Activated naive CD8-positive, alpha-beta T cell treated with anti-CD3 and anti-CD28 coated beads for 36 hours (primary cell): ENCODE measurements at places on chromosomes 13 and 19. TPM values are rescaled to one million over a fixed set of nuclear protein-coding genes. Genes with fewer than 3 reads are reported as not detected.
A peak's percentile ranks its signal among the peaks of the same experiment; 100 is the strongest.

CEBPG gene
- total RNA-seq: 30.9 TPM

ADPRHL1 gene
- total RNA-seq: 0.56 TPM

TNFSF11 gene
- total RNA-seq: 6.4 TPM

ZNF541 gene
- 0.22 TPM for total RNA-seq

KATNAL1 gene
- total RNA-seq: 6.9 TPM

ZNF66 gene
- total RNA-seq: 7.9 TPM

TMEM86B gene
- 7.9 TPM for total RNA-seq

CLDN10 gene
- not detected for total RNA-seq

FAM83E gene
- 4.4 TPM for total RNA-seq

DNA sequence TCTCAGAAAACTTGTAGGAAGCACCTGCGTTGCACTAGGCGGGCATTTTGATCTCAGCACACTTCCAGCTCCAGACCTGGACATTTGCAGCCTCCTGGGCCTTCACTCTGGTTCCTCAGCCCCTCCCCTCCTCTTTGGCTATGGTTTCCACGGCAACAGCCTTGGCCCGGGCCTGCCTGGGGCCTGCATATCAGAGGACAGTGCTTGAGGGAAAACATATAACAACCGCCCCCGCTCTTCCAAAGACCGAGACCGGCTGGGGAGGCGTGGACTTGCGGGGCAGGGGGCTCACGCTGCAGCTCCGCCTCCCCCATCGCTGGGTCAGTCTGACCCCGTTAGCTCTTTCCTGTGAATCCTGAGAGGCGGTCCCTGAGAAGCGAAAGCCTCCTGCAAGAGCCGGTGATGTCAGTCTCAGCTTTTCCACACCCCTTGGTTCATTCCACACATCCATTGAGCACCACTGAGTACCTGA, 125.7 kb upstream of the PEG3 start:
- H3K27ac ChIP-seq: no peak overlapping the region
- no peak for DNase-seq
- peaks cover 2% of the 10 kb centered on the region for H3K36me3 ChIP-seq
- peaks cover 8% of the 10 kb centered on the region for H3K27me3 ChIP-seq
- H3K4me1 ChIP-seq: no peaks in the 10 kb centered on the region

GRCh38 chr13:89061821-89062220, 1390.7 kb downstream of the SLITRK5 start:
- H3K27me3 ChIP-seq: no peaks in the 10 kb centered on the region
- DNase-seq: no peak
- H3K4me1 ChIP-seq: no peaks in the 10 kb centered on the region
- H3K27ac ChIP-seq: no peak overlapping the region
- H3K36me3 ChIP-seq: no peaks in the 10 kb centered on the region
- no peak overlapping the region for H3K4me3 ChIP-seq

DNA sequence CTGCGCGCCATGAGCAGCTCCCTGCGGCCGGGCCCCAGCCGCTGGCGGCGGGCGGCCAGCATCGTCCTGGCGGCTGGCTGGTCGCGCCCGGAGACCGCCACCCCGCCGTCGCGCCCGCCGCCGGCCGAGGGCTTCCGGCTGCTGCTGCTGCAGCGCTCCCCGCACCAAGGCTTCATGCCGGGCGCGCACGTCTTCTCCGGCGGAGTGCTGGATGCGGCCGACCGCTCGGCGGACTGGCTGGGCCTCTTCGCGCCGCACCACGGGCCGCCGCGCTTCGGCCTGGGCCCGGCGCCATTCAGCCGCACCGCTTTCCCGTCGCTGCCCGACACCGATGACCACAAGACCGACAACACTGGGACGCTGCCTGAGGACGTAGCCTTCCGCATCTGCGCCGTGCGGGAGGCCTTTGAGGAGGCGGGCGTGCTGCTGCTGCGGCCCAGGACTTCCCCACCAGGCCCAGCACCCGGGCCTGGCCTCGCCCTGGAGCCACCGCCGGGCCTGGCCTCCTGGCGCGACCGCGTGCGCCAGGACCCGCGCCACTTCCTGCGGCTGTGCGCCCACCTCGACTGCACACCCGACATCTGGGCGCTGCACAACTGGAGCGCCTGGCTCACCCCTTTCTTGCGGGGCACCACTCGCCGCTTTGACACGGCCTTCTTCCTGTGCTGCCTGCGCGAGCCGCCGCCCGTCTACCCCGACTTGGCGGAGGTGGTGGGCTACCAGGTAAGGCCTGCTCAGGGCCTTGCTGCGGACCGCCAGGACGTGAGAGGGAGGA, 518 bp downstream of the NUDT19 start:
- DNase-seq: peak; percentile 67
- H3K36me3 ChIP-seq: peaks cover 55% of the 10 kb centered on the region
- H3K4me3 ChIP-seq: peak overlapping the region; percentile 84

- H3K4me3 ChIP-seq: no peak overlapping the region
- peaks cover 30% of the 10 kb centered on the region for H3K36me3 ChIP-seq
- no peak for DNase-seq
- peaks cover 14% of the 10 kb centered on the region for H3K4me1 ChIP-seq
Observed at GRCh38 chr19:34436716-34437115, 8.5 kb downstream of the UBA2 start.

DNA sequence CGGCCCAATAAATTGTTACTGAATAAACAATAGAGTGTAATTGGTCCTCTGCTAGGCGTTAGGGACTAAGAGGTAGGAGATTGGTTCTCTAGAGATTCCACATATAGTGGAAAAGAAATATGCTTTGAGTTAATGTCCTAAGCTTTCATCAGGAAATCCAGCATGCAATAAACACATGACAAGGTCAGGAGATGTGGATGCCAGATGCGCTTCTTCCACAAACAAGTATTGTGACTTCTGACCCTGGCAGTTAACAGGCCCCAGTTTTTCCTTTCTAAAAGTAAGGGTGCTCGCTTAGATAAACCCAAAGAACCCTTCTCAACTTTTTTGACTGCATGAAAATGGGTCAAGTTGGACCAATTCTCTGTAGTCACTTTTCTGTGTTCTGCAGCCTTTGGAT, 146.5 kb upstream of the SOX21 start:
- peaks cover 3% of the 10 kb centered on the region for H3K27me3 ChIP-seq
- no peak overlapping the region for H3K4me3 ChIP-seq
- H3K27ac ChIP-seq: no peak overlapping the region

- H3K4me1 ChIP-seq: peaks cover 21% of the 10 kb centered on the region
- no peak for DNase-seq
- H3K36me3 ChIP-seq: no peaks in the 10 kb centered on the region
- peaks cover 14% of the 10 kb centered on the region for H3K27me3 ChIP-seq
- no peak overlapping the region for H3K27ac ChIP-seq
- no peak overlapping the region for H3K4me3 ChIP-seq
Observed at GRCh38 chr13:30442926-30443325, 20.6 kb downstream of the UBE2L5 start.

GRCh38 chr19:44455100-44455499, 6.8 kb upstream of the ZNF229 start:
- no peak for DNase-seq
- peaks cover 4% of the 10 kb centered on the region for H3K27me3 ChIP-seq
- H3K4me1 ChIP-seq: no peaks in the 10 kb centered on the region
- H3K27ac ChIP-seq: no peak overlapping the region
- peaks cover 28% of the 10 kb centered on the region for H3K36me3 ChIP-seq

DNA sequence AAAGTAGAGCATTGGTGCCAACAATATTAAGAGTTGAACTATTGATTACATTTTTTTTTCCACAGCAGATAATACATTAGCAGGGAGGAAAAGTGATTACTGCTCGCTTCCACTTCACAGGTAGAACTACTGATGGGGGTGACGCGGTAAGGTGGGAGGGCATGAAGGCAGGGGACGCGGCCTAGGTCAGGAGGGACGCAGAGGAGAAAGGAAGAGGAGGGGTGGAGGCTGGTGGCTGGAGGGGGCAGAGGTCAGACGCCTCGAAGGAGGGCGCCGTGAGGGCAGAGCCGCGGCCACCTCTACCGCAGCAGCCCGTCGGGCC, 287 bp upstream of the B3GLCT start:
- no peaks in the 10 kb centered on the region for H3K36me3 ChIP-seq
- peaks cover 24% of the 10 kb centered on the region for H3K4me1 ChIP-seq
- peak overlapping the region; percentile 87 for H3K27ac ChIP-seq
- DNase-seq: no peak

DNA sequence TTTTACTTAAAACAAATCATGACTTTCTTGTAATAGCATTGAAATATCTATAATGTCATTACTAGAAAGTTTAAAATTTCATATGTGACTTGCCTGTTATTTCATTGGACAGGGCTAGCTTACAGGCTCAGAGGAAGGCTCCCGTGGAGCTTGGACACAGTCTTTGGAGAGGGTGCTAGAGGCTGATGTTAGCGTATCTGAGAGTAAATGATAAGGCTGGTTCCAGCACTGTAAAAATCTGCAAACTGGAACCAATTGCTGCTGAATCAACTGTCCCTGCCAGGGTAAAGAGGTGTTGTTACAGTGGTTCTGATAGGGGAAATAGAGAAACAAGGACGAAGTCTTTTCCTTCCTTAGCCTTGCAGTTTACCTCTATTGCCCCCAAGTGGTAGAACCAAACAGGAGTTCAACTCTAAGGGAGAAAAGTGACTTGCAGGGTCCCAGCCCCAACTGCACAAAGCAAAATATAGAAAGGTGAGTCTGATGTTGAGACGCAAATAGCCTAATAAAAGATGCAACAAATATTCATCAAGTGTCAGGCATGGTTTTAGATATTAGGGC, 901.7 kb downstream of the DIAPH3 start:
- H3K36me3 ChIP-seq: no peaks in the 10 kb centered on the region
- no peak for DNase-seq
- H3K27me3 ChIP-seq: peaks cover 5% of the 10 kb centered on the region
- no peak overlapping the region for H3K4me3 ChIP-seq
- H3K4me1 ChIP-seq: no peaks in the 10 kb centered on the region
- H3K27ac ChIP-seq: no peak overlapping the region

GRCh38 chr19:17807731-17808316, 12.9 kb downstream of the B3GNT3 start:
- H3K27me3 ChIP-seq: no peaks in the 10 kb centered on the region
- no peak overlapping the region for H3K27ac ChIP-seq
- H3K4me1 ChIP-seq: peaks cover 13% of the 10 kb centered on the region
- no peak for DNase-seq

DNA sequence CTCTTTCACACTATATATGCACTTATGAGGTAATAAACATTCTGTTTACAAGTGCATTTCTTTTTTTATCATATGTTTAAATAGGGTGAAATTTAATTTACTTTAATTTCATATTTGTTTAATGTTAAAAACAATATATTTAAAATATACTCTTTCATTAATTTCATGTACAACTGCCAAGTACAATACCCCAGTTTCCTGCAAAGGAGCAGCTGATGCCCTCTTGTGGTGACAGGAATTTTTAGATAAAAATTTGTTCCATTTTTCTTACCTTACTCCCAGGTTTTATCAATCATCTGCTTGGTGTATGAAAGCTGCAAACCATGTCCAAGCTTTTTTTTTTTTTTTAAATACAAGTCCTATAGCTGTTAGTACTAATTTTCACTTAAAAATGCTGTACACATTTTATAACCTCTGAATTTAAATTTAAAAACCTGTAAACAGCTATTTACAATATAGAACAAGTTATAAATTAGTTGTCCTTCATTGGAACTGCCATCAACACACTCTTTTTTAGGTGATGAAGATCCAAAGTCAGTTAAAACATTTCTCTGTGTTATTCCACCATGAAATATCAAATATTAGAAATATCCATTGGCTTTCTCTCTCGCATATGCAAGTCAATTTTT, 4.9 kb downstream of the PCDH20 start:
- peaks cover 37% of the 10 kb centered on the region for H3K27me3 ChIP-seq
- H3K4me3 ChIP-seq: no peak overlapping the region
- H3K27ac ChIP-seq: no peak overlapping the region
- DNase-seq: no peak

- H3K4me3 ChIP-seq: no peak overlapping the region
- no peak overlapping the region for H3K27ac ChIP-seq
- peaks cover 4% of the 10 kb centered on the region for H3K4me1 ChIP-seq
- DNase-seq: no peak
- H3K27me3 ChIP-seq: no peaks in the 10 kb centered on the region
Observed at GRCh38 chr13:112774829-112775565, 85.2 kb downstream of the ATP11A start.
